ENCODE measurements at places on chromosomes 1 and 21. TPM values are rescaled to one million over a fixed set of nuclear protein-coding genes. Genes with fewer than 3 reads are reported as not detected.
A peak's percentile ranks its signal among the peaks of the same experiment; 100 is the strongest.

- DNase-seq = no peak
Measured at GRCh38 chr1:17861685-17862084, 106.6 kb downstream of the ACTL8 start.

DNA sequence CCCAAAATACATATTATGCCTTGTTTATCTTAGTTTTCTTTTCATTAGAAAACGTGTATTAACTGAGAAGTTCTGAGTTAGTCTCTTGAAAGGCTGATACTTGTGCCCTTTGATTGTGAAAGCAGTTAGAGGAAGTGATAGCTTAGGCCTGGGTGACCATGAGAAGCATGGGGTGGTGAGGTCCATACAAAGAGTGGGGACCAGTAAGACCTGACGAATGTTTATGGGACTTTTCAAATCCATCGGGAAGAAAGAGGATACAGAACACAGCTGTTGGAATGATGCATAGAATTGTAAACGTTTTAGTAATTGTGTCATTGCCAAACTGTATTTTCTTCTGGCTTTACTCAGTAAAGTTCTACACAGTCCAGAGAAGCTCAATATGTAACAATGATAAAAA lies 259.8 kb downstream of the LMO4 start:
- no peak for DNase-seq

- DNase-seq = no peak
Measured at GRCh38 chr1:50603274-50604271, 180.3 kb upstream of the DMRTA2 start.

GRCh38 chr21:41121785-41122415 lies 46.1 kb upstream of the BACE2 start:
- peak; percentile 83 for DNase-seq

The AKNAD1 gene
- total RNA-seq = not detected

The THEM5 gene
- not detected for total RNA-seq

The TBX19 gene
- 3.3 TPM for total RNA-seq

The CGN gene
- total RNA-seq = 113 TPM

The KCNJ15 gene
- total RNA-seq = 34.8 TPM

Data from Calu3 (cell line).